ENCODE measurements at places on chromosomes 16 and 17.

DNA sequence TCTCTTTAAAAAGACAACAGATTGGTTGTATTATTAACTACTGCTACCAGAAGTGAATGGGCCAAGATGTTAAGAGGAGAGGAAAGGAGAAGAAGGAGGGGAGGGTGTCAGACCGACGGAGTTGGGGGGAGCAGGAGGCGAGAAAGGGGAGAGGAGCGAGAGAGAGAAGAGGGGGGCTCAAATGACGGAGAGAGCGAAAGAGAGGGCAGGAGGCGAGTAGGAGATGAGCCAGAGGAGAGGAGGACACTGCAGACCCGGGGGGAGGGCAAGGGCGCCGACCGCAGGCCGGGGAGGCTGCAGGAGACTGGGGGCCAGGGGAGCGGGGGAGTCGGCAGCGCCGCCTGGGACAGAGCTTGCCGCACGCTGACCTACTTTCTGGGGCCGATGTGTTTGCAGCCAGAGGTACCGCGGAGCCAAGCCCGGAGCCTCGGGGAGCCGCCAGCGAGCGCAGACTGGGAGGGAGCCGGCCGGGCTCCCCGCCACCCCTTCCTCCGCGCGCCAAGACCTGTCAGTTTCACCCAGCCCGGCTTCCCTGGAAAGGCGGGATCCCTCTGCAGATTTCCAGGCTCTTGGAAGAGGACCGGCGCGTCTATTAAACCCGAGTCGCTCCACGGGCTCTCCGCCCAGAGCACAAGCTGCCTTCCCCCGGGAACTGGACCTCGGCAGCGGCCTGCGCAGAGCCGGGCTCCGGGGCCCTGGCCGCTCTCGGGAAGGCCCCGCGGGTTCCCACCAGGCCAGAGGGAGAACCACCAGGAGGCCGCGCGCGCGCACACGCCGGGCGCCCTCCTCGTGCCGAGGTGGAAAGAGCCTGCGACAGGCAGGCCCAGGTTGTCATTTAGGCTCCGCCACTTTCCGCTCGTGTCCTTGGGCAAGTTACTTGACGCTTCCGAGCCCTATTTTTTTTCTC is 74.6 kb downstream of the CMC2 start:
- no peak for DNase-seq

GRCh38 chr16:2449118-2449517 is 10.8 kb upstream of the TEDC2 start:
- DNase-seq, result no peak

DNA sequence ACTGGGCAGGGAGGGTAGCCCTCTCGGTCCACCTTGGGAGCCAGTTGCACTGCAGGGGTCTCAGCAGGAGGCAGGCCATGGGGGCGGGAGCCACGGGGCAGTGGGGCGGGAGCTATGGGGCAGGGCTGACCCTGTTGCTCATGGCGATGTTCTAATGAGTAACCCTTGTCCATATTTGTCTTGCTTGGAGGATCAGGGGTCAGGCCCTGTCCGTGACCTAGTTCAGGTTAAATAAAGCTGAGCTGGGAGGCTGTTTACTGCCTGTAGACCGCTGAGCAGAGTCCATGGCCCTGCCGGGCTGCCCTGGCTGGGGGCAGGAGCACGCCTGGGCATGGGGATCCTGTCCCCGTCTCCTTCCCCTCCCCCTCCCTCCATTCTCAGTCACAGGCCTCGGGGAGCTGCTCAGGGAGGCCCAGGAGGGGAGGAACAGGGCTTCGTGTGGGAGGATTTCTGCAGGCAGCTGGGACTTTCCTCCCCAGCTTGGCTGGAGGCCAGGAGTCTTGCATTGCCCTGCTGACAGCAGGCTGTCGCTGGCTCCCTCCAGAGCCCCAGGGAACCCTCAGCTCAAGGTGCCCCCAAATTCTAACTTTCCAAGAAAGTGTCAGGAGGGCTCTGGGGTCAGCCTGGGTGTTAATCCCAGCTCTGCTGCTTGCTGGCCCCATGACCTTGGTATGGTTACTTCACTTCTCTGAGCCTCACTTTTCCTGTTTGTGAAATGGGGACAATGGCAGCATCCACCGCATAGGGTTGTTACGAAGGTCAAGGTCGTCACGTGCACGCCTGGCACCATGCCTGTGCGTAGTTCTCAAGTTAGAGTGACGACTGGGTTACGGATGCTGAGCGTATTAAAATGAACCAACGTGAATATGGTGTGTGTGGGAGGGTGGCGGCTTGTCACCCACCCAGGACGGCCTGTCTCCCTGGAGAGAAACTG is 6.1 kb upstream of the SERPINF2 start:
- peak; percentile 90 for DNase-seq

GRCh38 chr17:58601976-58602375 is 87.5 kb upstream of the MTMR4 start:
- DNase-seq, result no peak

GRCh38 chr16:84791088-84791487 is 28.7 kb upstream of the CRISPLD2 start:
- DNase-seq, result no peak

DNA sequence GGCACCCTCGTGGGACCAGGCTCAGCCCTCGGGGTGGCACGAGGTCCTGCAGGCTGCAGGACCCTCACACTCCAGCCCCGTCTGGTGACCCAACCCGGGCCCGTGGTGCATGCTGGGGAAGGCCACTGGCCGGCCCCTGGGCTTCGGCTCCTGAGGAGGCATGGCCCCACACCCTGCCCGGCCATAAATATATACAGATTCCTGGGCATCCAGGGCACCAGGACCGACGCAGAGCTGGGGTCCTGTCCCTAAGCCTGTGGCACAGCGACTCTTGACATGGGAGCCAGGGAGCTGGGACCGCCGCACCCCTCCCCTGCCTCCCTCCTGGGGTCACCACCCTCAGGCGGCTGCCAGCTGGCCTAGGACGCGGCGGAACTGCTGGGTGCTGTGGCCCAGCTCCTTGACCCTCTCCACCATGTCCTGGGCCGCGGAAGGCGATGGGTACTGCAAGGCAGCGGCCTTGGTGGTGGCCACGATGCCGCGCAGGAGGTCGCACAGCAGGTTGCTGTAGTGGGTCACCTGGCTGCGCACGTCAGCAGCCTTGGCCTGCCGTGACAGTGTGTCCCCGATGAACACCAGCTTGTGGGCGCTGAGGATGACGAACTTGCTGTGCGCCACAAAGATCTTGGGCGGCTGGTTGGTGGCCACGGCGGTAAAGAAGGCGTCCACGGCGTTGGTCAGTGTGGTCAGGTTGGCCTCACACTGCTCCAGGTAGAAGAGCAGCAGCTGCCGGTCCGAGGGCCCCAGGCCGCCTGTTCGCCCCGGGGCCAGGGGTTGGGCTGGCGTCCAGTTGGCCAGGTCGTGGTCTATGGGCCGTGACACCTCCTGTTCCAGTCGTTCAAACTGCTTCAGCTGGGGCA is 10.6 kb downstream of the CTRB1 start:
- no peak for DNase-seq

GRCh38 chr17:81093619-81094508 is 58.9 kb downstream of the BAIAP2 start:
- DNase-seq, result no peak

DNA sequence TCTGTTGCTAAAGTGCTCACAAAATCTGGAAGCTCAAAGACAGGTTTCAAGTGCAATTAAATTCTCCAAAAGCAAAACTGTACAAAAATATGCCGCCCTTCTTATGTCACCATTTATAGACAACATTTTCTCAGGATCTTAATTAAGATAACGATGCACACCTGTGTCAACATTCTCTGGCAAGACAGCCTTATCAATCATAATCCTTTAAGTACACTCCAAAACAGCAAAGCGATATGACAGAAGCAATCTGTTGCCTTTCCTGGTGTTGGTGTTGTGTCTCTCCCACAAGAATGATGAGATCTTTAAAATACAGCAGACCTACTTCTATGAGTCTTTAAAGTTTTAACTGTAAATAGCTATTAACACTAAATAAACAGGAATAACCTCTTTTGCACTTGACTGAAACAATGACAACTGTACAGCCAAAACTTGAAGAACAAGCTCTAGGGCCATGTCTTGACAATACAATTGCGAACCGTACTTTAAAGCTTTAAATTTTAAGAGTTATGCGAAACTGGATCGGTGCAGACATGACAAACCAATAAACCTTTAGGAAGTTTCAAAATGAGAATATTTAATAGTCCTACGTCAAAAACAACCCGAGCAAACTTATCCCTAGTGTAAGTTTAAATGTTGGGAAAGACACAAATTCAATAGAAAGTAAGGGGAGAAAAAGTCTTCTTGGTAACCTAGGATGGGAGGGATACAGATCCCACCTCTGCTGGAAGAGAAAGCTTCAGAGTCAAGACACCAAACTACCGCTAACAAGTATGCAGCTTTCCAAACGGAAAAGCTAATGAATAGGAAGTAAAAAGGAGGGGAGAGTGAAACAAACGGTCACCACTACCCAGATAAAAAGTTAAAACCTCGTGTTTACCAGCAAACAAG is 3.3 kb upstream of the IRX5 start:
- peak; percentile 29 for DNase-seq

DNA sequence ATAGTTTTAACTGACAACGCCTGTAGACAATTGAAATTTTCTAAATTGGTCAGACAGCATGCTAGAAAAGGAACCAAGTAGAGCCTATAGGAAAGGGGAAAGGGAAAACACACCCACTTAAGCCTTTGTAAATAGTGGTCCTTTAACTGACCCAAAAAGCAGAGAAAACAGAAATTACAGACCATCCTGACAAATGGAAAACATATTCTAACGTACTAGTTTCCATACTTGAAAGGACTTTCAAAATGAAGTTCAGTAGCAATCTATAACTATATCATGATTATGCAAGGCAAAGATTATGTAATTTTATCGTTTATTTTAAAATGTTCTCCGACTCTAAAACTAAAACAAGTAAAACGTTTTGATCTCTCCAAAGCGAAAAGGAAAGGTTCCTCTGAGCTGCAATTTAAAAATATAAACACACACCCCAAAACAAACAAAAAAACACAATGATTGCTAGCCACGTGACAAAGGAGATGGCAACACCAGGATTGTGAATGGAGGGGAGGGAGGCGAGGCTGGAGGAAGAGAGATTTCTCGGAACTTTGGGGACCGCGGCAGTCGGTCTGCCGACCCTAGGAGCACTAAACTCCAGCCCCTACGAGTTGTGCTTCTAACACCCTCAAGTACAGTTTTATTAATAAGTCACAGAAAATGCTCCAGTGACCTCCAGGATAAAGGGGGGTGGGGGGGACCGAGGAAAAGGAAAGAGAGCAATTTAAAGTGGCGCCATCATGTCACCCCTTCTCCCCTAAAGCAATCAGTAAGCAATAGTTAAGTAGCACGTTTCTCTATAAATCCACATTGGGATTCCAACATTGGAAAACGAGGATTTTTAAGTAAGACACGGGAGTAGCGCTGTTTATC is 1.7 kb downstream of the KANSL1 start:
- peak; percentile 61 for DNase-seq

DNA sequence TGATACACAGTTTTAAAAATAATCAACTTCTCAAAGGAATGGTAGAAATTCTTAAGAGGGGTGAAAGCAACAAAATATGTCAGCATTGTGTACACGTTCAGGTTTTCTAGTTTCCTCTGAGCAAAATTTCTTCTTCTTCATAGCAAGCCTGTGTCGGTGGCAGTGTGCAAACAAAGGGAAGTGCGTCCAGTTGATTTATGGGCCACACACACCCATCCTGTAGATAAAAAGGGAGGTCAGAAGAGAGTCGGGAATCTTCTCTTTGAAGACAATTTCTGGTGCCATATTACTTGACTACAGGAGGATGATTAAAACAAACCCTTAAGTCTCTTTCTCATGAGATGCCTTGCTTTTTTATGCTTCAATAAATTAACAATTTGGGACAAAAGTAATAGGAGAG is 484.1 kb upstream of the SALL1 start:
- no peak for DNase-seq

DNA sequence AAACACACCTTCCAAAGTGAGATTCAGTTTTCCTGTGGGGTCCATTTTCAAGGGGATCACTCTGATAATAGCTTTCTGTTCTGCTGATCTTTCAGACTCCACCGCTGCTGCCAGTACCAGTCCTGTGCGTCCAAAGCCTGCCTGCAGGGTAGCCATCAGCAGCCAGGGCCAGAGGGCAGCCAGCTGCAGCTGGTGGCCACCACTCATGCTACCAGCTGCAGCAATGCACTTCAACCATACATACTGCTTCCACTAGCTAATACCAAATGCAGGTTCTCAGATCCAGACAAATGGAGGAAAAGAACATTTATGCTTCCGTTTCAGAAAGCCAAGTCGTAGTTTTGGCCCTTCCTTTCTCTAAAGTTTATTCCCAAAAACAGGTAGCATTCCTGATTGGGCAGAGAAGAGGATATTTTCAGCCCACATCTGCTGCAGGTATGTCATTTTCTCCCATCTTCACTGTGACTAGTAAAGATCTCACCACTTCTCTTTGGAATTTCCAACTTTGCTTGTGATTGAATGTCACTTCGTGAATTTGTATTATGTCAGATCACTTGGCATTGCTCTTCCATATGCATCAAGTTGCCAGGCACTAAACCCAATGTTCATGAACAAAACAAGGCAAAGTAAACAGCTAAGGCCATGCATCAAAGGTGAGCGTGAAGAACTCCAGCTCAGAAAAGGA is 1.8 kb downstream of the RNF43 start:
- DNase-seq, result no peak

DNA sequence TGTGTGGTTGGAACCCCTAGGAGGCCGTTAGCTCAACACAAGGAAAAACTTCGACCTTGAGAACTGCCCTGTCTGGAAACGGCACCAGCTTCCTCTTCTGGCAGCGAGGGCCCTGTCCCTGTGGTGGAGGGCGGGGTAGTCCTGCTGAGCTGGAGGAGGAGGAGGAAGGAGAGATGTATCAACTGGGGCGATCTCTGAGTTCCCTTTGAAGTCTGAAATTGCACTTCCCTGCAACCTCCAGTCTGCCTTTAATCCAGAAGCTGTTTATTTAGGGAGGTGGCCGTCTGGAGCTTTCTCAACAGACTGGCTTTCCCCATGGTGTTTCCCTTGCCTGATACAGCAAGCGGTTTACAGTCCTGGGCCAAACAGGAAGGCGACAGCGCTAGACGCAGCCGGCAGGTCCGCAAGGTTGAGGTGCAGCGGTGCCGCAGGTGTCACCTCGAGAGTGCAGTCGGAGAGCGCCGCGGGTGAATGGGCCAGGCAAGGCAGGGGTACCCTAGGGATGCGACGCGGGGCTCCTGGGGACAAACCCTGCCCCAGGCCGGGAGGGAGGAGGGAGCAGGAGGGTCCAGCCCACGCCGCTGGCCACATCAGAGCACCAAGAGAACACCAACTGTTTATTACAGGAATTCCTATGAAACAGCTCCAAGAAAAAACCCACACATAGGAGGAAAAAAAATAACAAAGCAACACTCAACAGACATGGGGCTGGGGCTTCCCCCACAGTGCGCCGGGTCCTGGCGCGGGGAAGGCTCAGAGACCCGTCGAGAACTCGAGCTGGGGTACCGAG is 11.4 kb upstream of the MRPS23 start:
- DNase-seq, result peak; percentile 25

GRCh38 chr16:50393858-50394802 is 25.3 kb upstream of the BRD7 start:
- DNase-seq, result no peak

GRCh38 chr16:68969338-68969737 is 126.0 kb downstream of the TANGO6 start:
- DNase-seq, result no peak

- no peak for DNase-seq
Measured at GRCh38 chr17:50986989-50987660, 121.0 kb upstream of the TOB1 start.

Data from NCI-H2171 (cell line).